ENCODE measurements at places on chromosomes 5 and 9.

GRCh38 chr5:137236849-137237507 is 262.1 kb downstream of the SPOCK1 start:
- DNase-seq, result no peak

- no peak for DNase-seq
Measured at GRCh38 chr5:2849429-2849828, 98.0 kb upstream of the IRX2 start.

- DNase-seq, result no peak
Measured at GRCh38 chr9:3950534-3950933, 349.3 kb downstream of the GLIS3 start.

DNA sequence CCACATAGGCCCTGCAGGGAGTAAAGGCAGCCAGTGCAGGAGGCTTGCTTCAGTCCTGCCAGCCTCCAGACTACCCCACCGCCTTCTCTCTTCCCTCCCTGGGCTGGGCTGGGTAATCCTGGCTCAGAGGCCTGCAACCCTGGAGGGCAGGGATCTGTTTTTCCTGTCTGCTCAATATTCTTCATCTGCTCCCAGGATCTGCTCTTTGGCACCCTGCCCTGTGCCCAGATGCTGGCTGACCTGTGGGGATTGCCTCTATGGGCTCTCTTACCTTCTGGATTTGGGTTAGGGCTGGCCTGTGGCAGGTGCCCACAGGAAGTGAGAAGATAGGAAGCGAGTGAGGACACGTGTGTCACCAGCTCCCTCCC is 7.3 kb upstream of the ANGPTL2 start:
- DNase-seq, result no peak

DNA sequence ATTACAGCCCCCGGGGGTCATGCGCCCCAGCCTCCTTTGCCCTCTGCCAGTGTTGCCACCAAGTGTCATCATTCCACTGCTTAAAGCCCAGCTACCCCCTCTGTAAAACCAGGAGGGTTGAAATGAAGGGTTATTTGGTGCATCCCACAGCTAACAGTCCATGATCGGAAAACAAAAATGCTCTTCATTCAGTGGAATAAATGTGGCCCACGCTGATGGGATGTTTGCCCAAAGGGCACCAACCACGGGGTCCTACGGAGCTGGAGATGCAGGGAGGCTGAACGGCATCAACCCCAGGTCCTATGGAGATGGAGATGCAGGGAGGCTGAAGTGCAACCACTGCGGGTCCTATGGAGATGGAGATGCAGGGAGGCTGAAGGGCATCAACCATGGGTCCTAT is 218.5 kb upstream of the IRX1 start:
- no peak for DNase-seq

DNA sequence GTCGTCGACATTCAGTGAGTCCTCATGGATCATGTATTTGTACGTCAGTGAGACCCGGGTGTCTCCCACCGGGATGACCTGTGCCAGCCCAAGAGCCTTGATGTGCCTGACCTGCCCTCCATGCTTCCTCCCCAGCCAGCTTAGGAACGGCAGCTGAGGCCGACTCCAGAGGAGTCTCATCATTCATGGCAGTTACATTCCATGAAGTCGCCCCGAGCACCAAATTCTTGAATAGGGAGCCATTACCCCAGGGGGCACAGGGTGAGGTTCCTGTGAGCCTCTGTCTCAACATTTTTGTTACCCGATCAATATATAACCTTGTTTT is 67.8 kb downstream of the ZNF354C start:
- no peak for DNase-seq

DNA sequence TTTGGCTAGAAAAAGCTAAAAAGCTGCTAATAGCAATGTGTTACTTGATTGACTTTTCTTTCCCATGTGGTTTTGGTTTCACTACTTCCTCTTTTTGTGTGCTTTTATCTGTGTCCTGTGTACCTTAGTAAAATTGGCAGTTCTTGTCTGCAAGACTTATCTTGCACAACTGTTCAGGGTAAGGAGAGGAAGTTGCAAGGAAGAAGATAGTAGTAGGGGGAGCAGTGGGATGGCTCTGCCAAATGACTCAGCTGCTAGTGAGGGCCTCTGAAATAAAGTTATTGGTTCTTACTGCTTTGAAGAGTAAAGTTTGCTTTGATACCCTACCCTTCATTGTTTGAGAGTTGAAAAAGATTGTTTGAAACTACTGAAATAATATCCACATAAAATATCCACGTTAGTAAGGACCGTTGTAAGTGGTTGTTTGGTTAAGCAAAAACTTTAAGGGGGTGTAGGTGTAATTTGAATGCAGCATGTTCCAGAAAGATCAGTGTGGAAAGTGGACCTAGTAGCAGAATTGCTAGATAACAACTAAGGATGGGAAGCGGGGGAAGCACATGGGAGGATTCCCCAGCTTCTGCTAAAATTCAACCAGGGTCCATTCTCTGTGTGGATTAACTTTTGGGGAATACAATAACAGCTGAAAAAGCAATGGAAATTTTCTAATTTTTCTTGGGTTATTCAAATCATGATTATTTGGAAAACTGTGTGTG is 123.5 kb downstream of the SCAMP1 start:
- DNase-seq, result no peak

DNA sequence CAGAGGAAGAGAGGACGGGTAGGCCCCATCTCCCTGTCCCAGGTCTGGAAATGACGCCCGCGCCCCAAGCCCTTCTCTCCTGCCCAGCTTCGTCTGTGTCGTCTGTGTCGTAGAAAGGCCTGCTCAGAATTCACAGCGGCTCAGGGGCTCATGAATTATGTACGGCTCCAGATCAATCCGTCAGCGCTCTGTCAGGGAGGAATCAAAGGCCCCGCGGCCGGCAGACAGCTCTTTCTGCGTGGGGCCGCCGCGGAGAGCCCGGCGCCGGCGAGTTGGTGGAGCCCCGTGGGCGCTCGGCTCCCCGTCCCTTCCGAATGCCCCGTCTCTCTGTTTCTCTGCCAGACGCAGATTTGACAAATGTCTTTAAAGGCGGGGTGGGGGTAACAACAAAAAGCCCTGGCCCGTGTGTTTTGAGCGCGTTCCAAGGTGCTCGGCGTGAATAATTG is 83.8 kb upstream of the RAPGEF1 start:
- no peak for DNase-seq

- DNase-seq, result peak; percentile 31
Measured at GRCh38 chr9:89522261-89522958, 24.5 kb upstream of the SEMA4D start.

DNA sequence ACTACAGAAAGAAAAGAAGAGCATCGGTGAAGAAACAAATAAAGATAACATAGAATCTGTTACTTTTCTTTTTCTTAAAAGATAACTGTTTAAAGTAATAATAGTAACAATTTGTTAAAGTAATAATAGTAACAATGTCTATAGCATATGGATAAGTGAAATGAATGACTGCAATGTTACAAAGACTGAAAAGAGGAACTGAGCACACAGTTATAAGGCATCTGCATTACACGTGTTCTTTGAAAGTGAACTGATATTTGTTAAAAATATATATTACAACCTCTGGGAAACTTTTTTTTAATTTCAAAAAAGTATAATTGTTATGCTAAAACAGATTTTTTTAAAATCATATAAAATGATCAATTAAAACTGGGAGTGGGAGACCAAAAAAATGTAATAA is 88.4 kb upstream of the FST start:
- no peak for DNase-seq

GRCh38 chr9:117679416-117679815 is 24.8 kb upstream of the TLR4 start:
- DNase-seq, result no peak

GRCh38 chr9:134724202-134724911 is 82.8 kb downstream of the COL5A1 start:
- DNase-seq, result no peak

GRCh38 chr5:1950708-1951103 is 68.0 kb upstream of the IRX4 start:
- no peak for DNase-seq

DNA sequence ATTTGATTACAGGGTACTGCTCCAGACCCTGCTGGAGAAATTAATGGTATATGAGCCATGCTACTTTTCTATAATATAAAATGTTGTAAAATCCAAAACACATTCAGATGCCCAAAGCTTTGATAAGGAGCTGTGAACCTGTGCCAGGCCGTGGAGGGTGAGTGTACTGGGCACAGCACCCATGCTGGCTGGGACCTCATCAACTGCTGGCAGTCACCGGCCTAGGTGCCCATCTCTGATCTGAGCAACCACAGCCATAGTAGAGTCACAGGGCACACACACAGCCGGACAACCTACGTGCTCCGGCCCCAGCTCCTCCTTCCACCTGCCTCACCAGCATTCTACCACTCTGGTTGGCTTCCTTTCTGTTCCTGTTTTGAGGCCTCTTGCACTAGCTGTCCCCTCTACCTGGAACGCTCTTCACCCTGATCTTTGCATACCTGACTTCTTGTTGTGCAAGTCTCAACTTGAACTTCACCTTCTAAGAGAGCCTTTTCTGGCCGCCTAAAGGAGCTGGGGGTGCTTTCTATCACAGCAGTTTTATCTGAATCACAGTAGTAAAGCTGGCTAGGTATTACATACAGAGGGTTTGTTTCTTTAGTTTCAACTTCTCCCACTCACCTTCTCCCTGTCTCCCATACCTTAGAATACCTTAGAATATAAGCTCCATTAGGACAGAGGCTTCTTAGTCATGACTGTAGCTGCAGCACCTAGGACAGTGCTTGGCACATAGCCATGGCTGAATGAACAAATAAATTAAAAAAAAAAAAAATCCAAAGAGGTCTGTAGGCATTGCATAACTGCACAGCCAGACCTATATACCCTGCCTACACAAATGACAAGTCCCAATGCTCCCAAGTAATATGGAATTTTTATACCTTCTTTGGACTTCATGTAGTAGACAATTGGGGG is 51.7 kb downstream of the MED27 start:
- no peak for DNase-seq

DNA sequence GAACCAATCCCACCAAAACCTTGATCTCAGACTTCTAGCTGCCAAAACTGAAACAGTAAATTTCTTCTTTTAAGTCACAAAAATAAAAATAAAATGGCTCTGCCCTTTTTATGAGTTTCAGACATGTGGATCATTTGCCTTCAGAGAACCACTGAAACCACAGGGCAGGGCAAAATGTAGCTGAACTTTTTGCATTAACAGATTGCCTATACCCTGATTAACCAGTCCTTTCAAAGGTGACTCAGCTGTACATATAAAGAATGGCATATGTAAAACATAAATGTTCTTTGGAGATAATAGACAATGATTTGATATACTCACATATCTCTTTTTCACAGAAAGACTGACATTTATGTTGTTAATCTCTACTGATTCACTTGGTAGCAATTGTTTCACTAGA is 187.1 kb upstream of the GRIN3A start:
- no peak for DNase-seq

DNA sequence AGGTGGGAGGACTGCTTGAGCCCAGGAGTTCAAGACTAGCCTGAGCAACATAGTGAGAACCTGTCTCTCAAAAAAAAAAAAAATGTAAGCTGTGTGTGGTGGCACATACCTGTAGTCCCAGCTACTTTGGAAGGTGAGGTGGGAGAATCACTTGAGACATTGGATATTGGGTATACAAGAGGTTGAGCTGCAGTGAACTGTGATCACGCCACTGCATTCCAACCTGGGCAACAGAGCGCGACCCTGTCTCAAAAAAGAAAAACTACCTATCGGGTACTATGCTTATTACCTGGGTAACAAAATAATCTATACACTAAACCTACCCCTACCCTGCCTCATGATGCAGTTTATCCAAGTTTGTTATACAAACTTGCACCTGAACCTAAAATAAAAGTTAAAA is 64.9 kb downstream of the AOPEP start:
- DNase-seq, result no peak

- no peak for DNase-seq
Measured at GRCh38 chr9:92710368-92710767, 40.4 kb upstream of the IPPK start.

DNA sequence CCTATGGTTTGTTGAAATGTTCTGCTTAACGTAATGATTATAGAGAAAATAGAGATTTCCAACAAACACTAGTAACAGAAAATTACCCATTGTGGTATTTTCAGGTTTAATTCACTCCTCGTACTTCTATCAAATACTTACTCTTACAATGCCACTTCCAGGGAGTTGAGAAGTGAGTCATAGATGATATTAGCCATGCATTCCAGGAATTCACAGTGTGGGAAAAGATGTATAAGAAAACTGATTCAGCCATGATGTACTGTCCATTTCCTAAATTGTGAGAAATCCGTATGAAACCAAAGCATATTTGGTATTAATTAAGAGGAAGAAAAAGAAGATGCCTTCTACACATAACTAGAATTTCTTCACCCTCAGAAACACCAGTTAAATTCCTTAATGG is 1854.6 kb upstream of the WWC1 start:
- DNase-seq, result no peak

DNA sequence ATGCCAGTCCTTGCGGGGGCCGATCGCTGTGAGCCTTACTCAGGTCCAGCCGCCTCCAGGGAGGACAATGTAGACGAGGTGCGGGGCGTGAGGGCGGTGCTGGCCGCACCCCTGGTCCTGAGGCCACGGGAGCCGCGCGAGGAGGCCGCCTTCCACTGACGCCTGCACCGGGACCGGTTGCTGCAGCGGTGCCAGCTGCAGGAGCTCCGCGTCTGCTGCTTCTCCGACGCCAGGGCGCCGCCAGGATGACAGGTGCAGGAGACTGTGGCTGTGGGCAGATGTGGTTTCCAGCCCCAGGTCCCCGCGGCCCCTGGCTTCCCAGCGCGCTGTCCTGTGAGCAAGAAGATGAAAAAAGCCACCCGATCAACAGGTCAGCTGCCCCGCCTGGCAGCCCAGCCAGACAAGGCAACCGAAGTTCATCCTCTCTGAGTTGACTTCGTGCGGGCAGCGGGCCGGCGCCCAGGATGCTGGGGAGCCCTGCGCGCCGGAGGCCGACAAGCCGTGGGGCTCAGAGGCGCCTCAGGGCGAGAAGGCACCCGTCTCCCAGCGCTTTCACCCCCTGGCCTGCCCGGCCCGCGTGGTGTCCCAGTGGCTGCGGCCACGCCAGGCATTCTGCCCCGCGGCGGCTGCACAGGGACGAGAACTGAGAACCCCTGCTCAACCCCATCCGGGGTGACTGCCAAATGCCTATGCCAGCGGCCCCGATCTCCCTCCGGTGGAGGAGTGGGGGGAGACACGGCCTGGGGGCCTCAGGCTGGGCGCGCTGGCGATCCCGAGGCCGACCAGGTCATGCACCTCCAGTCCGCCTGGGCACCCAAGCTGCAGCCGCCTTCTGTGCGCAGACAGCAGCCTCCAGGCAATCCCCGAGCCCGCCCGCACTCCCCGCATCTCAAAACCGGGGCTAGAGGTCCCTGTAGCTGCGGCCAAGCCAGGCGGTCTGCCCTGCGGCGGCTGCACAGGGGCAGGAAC is 43.4 kb upstream of the BICD2 start:
- peak; percentile 18 for DNase-seq

- no peak for DNase-seq
Measured at GRCh38 chr5:33812746-33813145, 79.0 kb downstream of the ADAMTS12 start.

GRCh38 chr5:92309336-92309991 is 926.3 kb upstream of the ARRDC3 start:
- DNase-seq, result no peak

DNA sequence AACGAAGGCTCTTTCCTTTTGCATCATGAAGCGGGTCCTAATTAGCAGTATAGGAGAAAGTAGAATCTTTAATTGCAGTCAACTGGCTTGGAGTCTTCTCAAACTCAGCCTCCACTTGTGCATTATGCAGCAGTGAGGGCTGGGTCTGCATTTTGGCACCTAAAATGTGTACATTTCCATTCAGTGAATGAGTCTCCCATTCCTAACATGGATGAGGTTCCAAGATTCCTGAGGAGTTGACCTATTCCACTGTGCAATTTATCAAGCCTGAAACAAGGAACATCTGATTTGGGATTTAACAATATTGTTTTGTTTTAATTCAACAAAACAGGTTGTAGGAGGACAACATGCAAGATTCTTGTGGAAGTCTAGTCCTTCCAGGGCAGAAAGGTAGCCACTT is 171.8 kb upstream of the S1PR3 start:
- no peak for DNase-seq

All from stimulated activated effector memory CD8-positive, alpha-beta T cell treated with anti-CD3 and anti-CD28 coated beads, Interleukin-12 subunit alpha, Interleukin-12 subunit beta, amount 100 ng/mL, for 72 hours (primary cell).